Stimulated activated naive B cell treated with anti-CD40 and anti-IgM and Interleukin-4, amounts not matched to agents 10 μg/mL and 1 μg/mL and 100 μg/mL, for 72 hours (primary cell): ENCODE measurements at places on chromosomes 5 and 9.

DNA sequence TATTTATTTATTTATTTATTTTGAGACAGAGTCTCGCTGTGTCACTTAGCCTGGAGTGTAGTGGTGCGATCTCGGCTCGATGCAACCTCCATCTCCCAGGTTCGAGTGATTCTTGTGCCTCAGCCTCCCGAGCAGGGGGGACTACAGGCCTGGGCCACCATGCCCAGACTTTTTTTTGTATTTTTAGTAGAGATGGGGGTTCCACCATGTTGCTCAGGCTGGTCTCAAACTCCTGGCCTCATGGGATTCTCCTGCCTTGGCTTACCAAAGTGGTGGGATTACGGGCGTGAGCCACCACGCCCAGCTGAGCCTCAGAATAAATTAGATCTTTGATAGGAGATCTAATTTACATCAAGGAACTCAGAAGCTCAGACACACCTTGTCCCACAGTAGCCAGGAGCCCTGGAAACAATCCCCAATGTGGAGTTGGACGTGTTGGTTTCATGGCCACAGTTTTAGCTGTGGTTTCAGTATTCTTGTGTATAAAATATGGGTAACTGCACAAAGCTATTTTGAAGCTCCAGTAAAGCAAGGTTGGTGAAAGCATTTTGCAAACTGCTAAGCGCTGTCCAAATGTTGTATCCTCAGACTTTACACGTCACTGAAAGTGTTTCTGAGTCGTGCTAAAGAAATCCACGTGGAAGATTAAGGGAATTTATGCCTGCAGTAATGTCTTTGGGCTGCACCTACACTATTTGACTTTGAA lies 3.0 kb upstream of the HNRNPAB start:
- DNase-seq: no peak

GRCh38 chr5:98442448-98442847 lies 331.0 kb upstream of the RGMB start:
- DNase-seq: no peak

DNA sequence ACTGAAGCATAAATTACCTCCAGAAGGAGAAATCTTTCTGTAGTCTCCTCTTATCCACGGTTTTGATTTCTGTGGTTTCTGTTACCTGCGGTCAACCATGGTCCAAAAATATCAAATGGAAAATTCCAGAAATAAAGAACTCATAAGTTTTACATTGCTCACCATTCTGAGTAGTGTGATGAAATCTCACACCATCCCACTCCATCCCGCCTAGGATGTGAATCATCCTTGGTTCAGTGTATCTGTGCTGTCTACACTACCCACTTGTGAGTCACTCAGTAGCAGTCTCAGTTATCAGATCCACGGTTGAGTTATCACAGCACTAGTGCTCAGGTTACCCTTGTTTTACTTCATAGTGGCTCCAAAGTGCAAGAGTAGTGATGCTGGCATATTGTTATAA lies 371.2 kb downstream of the NFIB start:
- no peak for DNase-seq

- no peak for DNase-seq
Measured at GRCh38 chr9:133781828-133782135, 43.6 kb upstream of the SARDH start.

DNA sequence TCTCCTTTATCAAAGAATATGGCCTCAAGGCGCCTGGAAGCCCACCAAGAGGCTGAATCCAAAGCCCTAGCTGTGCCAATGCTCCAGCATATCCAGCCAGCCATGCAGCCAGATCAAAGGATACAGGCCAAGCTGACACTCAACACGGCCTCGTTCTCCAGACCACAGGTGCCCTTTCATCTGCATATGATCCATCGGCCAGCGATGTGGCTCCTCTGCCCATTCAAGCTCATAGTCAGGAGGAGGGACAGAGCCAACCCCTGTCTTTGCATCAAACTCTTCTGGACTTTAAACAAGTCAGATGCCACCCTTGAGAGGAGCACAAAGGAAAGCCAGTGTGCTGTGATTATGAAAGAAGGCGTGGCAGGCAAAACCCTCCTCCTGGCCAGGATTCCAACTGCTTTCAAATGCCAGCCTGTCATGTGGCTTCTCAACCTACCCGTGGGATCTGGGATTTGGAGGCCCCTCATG lies 42.5 kb downstream of the ADAM19 start:
- DNase-seq: no peak

GRCh38 chr9:120331913-120332312 lies 248.1 kb downstream of the CDK5RAP2 start:
- no peak for DNase-seq

- DNase-seq: no peak
Measured at GRCh38 chr9:125433461-125434011, 171.9 kb downstream of the GAPVD1 start.
